ENCODE measurements at places on chromosomes 5 and 9. TPM values are rescaled to one million over a fixed set of nuclear protein-coding genes. Genes with fewer than 3 reads are reported as not detected.

Gene IFNA13
- total RNA-seq = not detected

Gene PCDHB12
- total RNA-seq = not detected

Gene SHOC1
- not detected for total RNA-seq

Gene PCDHGA8
- not detected for total RNA-seq

Gene RABGAP1
- total RNA-seq = 20.6 TPM

GRCh38 chr9:107219486-107220077 is 63.5 kb upstream of the RAD23B start:
- no peak overlapping the region for H3K4me3 ChIP-seq
- DNase-seq = no peak
- H3K4me1 ChIP-seq = peaks cover 9% of the 10 kb centered on the region
- H3K36me3 ChIP-seq = no peaks in the 10 kb centered on the region
- H3K27ac ChIP-seq = no peak overlapping the region

DNA sequence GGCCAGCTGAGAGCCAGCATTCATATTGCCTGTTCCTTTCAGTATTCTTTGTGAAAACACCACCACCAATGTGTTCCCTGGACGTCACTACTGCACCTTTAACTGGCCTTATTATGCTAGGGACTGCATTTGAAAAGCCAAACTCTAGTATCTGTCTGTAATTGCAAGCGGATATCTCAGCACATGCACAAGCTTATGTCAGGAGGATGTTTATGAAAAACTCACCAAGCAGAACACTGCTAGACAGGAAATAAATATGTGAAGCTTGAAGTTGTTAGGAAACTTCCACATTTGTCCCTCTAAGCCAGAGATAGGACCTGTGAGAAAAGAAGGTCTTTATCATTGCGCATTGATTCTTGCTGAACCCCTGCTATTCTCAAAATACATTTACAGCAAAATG is 135.4 kb upstream of the CCDC152 start:
- no peak for DNase-seq
- no peaks in the 10 kb centered on the region for H3K36me3 ChIP-seq
- H3K4me1 ChIP-seq = no peaks in the 10 kb centered on the region
- peaks cover 1% of the 10 kb centered on the region for H3K27me3 ChIP-seq

- no peak overlapping the region for H3K27ac ChIP-seq
- DNase-seq = no peak
- no peaks in the 10 kb centered on the region for H3K4me1 ChIP-seq
- peaks cover 3% of the 10 kb centered on the region for H3K36me3 ChIP-seq
- H3K4me3 ChIP-seq = no peak overlapping the region
- H3K27me3 ChIP-seq = no peaks in the 10 kb centered on the region
Measured at GRCh38 chr5:32326216-32326772, 13.6 kb upstream of the MTMR12 start.

DNA sequence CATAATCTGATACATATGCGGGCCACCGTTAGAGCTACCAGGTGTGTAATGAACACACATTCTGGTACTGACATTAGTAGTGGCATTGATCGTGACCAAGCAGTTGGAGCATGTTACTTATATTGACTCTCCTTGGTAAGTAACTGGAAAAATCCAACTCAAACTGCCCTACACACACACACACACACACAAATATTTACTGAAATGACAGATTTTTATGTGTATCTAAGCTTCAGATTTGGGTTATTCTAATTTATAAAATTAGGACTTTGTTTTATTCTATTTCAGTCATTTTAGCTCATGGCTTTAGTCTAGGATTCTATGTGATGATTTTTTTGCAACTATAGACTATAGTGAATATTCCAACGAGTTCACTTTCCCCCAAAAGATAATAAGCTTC is 1280.2 kb upstream of the ACO1 start:
- no peak overlapping the region for H3K27ac ChIP-seq
- no peaks in the 10 kb centered on the region for H3K4me1 ChIP-seq
- H3K27me3 ChIP-seq = no peaks in the 10 kb centered on the region
- DNase-seq = no peak
- no peak overlapping the region for H3K4me3 ChIP-seq
- no peaks in the 10 kb centered on the region for H3K36me3 ChIP-seq

- no peaks in the 10 kb centered on the region for H3K27me3 ChIP-seq
- DNase-seq = no peak
- peaks cover 5% of the 10 kb centered on the region for H3K36me3 ChIP-seq
- no peak overlapping the region for H3K27ac ChIP-seq
- no peaks in the 10 kb centered on the region for H3K4me1 ChIP-seq
Measured at GRCh38 chr9:95181835-95182234, 135.7 kb downstream of the FANCC start.

- DNase-seq = no peak
- H3K27ac ChIP-seq = no peak overlapping the region
- no peak overlapping the region for H3K4me3 ChIP-seq
- H3K27me3 ChIP-seq = peaks cover 47% of the 10 kb centered on the region
- H3K36me3 ChIP-seq = no peaks in the 10 kb centered on the region
Measured at GRCh38 chr9:87492642-87493041, 5.0 kb upstream of the DAPK1 start.

DNA sequence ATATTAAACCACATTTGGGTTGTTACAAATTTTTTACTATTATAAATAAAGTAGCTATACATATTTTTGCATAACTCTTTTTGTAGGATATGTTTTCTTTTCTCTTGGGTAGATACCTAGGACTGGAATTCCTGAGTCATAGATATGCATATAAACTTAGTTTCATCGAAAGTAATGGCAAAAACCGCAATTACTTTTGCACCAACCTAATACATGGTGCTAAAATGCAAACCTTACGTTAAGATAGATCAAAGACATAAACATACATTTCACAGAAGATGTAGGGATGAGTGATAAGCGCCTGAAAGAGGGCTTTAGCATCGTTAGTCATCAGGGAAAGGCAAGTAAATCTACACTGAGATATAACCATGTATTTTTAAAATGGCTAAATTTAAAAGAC is 178.4 kb upstream of the EFNA5 start:
- no peaks in the 10 kb centered on the region for H3K4me1 ChIP-seq
- DNase-seq = no peak
- no peak overlapping the region for H3K27ac ChIP-seq
- H3K4me3 ChIP-seq = no peak overlapping the region
- no peaks in the 10 kb centered on the region for H3K27me3 ChIP-seq

DNA sequence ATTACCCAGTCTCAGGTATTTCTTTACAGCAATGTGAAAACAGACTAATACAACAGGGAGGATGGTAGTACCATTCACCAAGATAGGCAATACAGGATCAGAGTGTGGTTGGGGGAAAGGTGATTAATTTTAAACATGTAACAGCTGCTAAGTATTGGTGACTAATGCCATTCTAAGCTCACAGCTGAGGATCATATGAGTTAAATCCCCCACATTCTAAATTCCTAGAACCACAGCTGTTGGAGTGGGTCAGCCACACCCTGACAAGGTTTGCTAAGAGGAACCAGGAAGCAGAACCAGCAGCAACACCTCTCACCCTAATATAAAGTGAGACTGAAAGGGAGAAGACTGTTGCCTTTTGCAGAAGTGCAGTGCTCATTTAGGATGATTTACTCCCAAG is 24.8 kb downstream of the HSPB3 start:
- DNase-seq = no peak
- H3K36me3 ChIP-seq = no peaks in the 10 kb centered on the region
- no peaks in the 10 kb centered on the region for H3K4me1 ChIP-seq
- H3K27me3 ChIP-seq = peaks cover 5% of the 10 kb centered on the region

GRCh38 chr5:179806250-179807048 is at the start of gene MGAT4B:
TSS of gene MGAT4B (minus strand) at chr5:179806866. CDS start at chr5:179806583, 283 bp downstream.
- peaks cover 30% of the 10 kb centered on the region for H3K4me1 ChIP-seq
- DNase-seq = peak; percentile 80
- H3K27me3 ChIP-seq = no peaks in the 10 kb centered on the region
- H3K4me3 ChIP-seq = peak within 1 kb of the TSS; percentile 75

- H3K4me3 ChIP-seq = no peak overlapping the region
- no peaks in the 10 kb centered on the region for H3K27me3 ChIP-seq
- no peaks in the 10 kb centered on the region for H3K36me3 ChIP-seq
- no peak overlapping the region for H3K27ac ChIP-seq
Measured at GRCh38 chr9:11312966-11313365, 700.2 kb upstream of the PTPRD start.

DNA sequence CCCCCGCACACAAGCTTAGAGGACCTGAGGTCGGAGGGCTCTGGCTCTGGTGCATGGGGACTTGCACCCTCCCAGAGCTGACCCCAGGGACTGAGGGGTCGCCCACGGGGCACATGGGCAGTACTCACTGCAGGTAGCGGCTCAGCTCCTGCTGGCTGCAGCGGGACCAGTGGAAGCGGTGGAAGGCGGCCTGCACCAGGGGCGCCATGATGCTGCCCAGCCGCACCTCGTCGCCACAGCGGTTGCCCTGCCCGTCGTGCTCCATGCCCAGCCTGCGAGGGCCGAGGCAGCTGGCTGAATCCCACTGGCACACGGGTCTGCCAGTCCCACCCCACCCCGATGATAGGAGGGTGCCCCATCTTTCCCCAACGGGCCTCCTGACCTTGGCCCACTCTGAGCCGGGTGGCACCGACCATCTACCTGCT is 93.8 kb downstream of the ZNF354C start:
- H3K4me3 ChIP-seq = no peak overlapping the region
- no peaks in the 10 kb centered on the region for H3K4me1 ChIP-seq
- H3K27ac ChIP-seq = no peak overlapping the region
- H3K36me3 ChIP-seq = no peaks in the 10 kb centered on the region
- DNase-seq = no peak
- H3K27me3 ChIP-seq = no peaks in the 10 kb centered on the region

DNA sequence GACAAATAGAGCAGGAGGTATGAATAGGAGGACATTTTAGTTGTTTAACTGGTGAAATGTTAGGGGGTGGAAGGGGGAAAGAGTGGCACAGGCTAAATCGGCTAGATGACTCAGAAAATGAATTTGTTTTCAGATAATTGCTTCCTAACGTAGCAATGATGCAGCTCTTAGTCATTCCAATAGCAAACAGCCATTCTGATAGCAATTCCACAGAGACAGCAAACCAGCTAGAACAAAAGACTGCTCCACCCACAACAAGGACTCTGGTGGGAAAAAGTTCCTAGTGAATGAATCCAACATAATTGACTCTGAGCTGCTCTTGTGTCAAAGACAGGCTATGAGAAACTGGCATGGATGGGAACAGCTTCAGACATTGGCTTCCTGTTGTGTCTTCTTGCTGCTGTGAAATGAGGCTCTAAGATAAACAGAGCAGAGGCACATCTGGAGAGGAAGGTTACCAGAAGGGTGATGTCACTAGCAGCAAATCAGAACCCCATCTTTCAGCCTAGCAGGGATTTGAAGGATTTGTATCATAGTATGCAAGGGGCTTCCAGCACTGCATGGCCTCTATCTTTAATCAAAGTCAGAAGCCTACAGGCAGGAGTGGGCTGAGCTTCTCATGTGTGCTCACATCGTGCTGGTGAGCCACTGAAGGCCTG is 28.1 kb upstream of the F2RL1 start:
- H3K27me3 ChIP-seq = no peaks in the 10 kb centered on the region
- peaks cover 7% of the 10 kb centered on the region for H3K4me1 ChIP-seq
- H3K4me3 ChIP-seq = no peak overlapping the region
- H3K27ac ChIP-seq = no peak overlapping the region
- H3K36me3 ChIP-seq = no peaks in the 10 kb centered on the region
- DNase-seq = no peak

DNA sequence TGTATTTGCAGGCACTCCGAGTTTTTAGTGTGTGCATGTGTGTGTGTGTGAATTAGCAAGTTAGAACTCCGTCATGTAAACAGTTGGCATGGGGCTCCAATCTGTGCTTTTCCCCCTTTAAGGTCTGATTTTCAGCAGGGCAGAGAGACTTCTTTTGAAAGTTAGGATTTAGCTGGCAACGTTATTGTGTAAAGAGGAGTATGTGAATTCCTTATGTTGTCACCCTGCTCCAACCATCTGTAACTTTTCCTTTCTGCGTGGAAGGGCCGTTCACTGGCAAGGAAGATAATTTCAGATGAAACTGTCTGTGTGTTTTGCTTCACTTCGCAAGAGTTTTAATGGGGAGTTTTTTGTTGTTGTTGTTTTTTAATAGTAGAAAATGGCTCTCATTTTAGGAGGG is 332 bp downstream of the SGCD start:
- H3K27ac ChIP-seq = no peak overlapping the region
- H3K4me3 ChIP-seq = no peak overlapping the region
- H3K4me1 ChIP-seq = no peaks in the 10 kb centered on the region

GRCh38 chr9:113886026-113886369 is 9.9 kb downstream of the ZNF618 start:
- H3K27me3 ChIP-seq = peaks cover 7% of the 10 kb centered on the region
- no peak overlapping the region for H3K27ac ChIP-seq
- H3K36me3 ChIP-seq = peaks cover 2% of the 10 kb centered on the region
- H3K4me3 ChIP-seq = peak overlapping the region; percentile 42

- no peak for DNase-seq
- no peak overlapping the region for H3K27ac ChIP-seq
- peaks cover 2% of the 10 kb centered on the region for H3K4me1 ChIP-seq
- H3K36me3 ChIP-seq = no peaks in the 10 kb centered on the region
- H3K27me3 ChIP-seq = peaks cover 3% of the 10 kb centered on the region
Measured at GRCh38 chr9:36319806-36320205, 61.6 kb upstream of the GNE start.

DNA sequence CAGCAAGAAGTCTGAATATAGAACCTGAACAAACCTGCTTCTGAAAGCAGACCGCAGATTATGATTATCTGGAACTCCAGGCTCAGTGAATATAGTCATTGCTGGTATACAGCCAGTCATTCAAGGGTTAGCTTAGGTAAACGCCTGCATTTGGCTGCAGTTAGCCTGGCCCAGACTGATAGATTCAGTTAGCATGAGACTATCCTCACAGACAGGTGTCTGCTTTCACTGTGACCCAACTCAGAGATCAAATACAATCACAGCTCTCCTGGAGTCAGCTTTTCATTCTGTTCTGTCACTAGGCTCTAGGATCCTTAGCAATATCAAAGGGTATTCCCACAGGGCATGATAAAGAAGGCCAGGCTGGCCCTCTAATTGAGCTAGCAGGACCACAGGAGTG is 138.6 kb upstream of the PLCXD3 start:
- DNase-seq = no peak
- H3K27ac ChIP-seq = no peak overlapping the region
- no peaks in the 10 kb centered on the region for H3K4me1 ChIP-seq
- H3K27me3 ChIP-seq = peaks cover 6% of the 10 kb centered on the region
- H3K4me3 ChIP-seq = no peak overlapping the region

DNA sequence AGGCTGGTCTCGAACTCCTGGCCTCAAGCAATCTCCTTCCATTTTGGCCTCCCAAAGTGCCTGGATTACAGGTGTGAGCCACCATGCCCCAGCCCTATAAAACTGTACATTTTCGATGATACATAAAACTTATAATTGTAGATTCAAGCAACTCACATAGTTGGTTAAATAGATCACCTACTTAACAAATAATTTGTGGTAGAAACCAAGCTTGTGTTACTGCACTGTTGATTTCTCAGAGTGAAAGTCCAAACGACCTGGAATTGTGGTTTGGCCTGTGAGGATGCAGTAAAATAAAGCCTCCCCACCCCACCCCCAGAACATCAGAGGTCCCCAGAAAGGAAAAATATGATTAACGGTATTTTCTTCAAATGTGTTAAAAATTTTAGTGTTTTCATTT is 92.7 kb downstream of the TRIO start:
- no peaks in the 10 kb centered on the region for H3K4me1 ChIP-seq
- H3K4me3 ChIP-seq = no peak overlapping the region
- no peak for DNase-seq
- H3K27me3 ChIP-seq = peaks cover 8% of the 10 kb centered on the region
- H3K27ac ChIP-seq = no peak overlapping the region
- no peaks in the 10 kb centered on the region for H3K36me3 ChIP-seq

- no peaks in the 10 kb centered on the region for H3K36me3 ChIP-seq
- H3K27ac ChIP-seq = no peak overlapping the region
- peaks cover 5% of the 10 kb centered on the region for H3K4me1 ChIP-seq
- peaks cover 66% of the 10 kb centered on the region for H3K27me3 ChIP-seq
- H3K4me3 ChIP-seq = peak overlapping the region; percentile 59
- peak; percentile 14 for DNase-seq
Measured at GRCh38 chr9:8857068-8857925, 1057.7 kb upstream of the DMAC1 start.
